ENCODE measurements at places on chromosomes 3 and 15.

GRCh38 chr15:99132122-99132521, 27.2 kb downstream of the SYNM start:
- no peak for DNase-seq

DNA sequence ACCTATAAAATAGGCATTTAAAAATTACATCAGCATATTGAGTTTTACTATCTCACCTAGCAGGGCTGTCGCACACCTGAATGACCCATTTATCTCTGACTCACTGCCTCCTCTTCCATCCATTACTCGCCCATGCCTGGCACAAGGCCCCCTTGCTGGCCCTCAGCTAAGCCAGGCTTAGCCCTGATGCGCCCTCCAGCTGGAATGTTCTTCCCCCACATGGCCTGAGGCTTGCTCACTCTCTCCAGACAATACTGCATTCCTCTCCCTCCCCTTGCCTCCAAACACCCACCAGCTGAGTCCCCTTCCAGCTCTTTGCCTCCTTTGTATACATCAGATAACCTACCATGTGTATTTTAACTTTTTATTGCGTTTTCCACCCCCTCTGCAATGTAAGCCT, 7.2 kb downstream of the SH3BP5 start:
- DNase-seq = peak; percentile 51

- DNase-seq = peak; percentile 91
Observed at GRCh38 chr15:32979710-32980109, 214.8 kb downstream of the FMN1 start.

GRCh38 chr3:129003578-129004112, 2.5 kb downstream of the EFCC1 start:
- no peak for DNase-seq
